ENCODE measurements at places on chromosomes 16 and 17.
A peak's percentile ranks its signal among the peaks of the same experiment; 100 is the strongest.

- no peak for DNase-seq
Measured at GRCh38 chr16:85220964-85221731, 108.9 kb upstream of the CIBAR2 start.

- no peak for DNase-seq
Measured at GRCh38 chr16:212999-213398, 16.2 kb downstream of the LUC7L start.

- DNase-seq = no peak
Measured at GRCh38 chr17:74011966-74012365, 191.5 kb upstream of the RPL38 start.

- DNase-seq = no peak
Measured at GRCh38 chr16:47304563-47304962, 156.3 kb downstream of the ITFG1 start.

GRCh38 chr16:12601290-12601900 lies 202.3 kb downstream of the CPPED1 start:
- no peak for DNase-seq

- no peak for DNase-seq
Measured at GRCh38 chr16:19861811-19862327, 22.8 kb downstream of the GPRC5B start.

DNA sequence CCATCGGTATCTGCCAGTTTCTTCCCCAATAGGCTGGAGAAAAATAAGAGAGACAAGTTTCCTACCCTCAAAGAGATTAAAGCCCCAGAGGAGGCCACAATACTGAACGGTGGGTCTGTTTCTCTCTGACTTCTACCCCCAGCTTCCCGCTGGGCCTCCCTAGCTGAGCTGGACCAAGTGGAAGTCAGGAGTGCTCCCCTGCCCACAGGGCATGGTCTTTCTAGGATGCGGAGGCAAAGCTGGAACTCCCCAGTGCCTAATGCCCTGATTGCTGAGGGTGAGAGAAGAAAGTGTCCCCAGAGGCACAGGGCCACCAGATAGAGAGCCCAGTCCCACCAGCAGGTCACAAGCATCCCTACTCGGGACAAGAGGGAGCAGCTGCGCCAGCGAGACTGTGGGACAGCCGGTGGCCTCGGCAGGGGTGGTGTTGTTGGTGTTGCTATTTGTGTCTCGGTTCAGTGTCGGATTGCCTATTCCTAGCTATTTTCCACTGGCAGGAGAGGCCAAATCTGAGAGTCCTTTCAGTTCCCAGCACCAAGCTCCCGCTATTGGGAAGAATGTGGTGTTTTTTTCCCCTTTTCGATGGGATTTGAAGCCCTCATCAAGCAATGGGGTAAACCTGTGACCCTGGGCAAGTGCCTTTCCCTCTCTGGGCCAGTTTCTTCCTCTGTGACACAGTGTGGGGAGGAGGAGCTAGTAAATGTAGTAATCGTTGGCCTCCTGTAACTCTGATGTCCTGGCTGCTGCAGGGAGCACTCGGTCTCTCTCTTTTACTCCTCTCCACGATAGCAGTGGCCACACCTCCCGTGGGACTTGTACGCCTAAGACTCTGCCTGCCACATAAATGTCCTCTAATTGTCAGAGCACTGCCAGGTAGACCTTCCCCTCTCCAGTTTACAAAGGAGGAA lies 22.5 kb upstream of the TBX2 start:
- DNase-seq = no peak

- DNase-seq = no peak
Measured at GRCh38 chr17:36610474-36610873, 9.1 kb downstream of the MRM1 start.

GRCh38 chr16:84925092-84925772 lies 86.1 kb downstream of the ZDHHC7 start:
- peak; percentile 77 for DNase-seq

DNA sequence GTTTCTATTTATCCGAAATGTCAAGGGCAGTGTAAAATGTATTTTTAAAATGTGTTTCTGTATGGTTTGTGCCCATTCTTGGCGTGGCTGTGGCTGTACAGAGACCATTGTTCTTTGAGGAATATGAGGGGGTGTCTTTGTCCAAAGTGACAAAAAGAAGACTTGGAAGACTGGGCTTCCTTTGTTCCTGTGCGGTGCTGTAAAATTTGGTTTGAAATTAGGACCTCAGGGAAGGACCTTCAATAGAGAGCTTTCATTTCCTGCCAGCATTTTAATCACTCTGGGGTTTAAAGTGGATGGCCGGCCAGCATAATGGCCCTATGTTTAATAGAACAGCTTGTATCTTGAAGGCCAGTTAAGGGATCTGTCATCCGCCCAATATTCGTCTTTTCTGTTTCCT lies 190.1 kb upstream of the TBX2 start:
- DNase-seq = no peak

GRCh38 chr17:74513987-74514631 lies 17.2 kb downstream of the CD300LB start:
- peak; percentile 23 for DNase-seq

- no peak for DNase-seq
Measured at GRCh38 chr17:73249700-73250099, 12.0 kb downstream of the CPSF4L start.

DNA sequence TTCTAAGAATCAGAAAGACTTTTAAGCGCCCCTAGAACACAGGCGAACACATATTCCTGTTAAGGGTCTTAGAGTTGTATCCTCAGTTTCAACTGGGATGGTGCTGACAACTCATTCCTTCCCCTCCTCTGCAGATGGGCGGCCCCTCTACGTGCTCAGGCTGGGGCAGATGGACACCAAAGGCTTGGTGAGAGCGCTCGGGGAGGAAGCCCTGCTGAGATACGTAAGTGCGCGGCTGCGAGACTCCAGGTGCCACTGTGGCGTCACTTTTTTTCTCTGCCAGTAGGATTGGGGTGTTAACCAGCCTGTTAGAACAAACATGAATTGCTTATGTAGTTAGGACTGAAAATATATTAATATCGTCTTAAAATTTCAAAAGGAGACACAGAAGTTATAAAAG lies 62.7 kb downstream of the SEC14L1 start:
- no peak for DNase-seq

GRCh38 chr16:12171206-12171605 lies 194.7 kb downstream of the SNX29 start:
- no peak for DNase-seq

- peak; percentile 69 for DNase-seq
Measured at GRCh38 chr16:9159839-9160550, 68.6 kb downstream of the HAPSTR1 start.

- DNase-seq = no peak
Measured at GRCh38 chr16:85353839-85354685, 241.8 kb upstream of the CIBAR2 start.

DNA sequence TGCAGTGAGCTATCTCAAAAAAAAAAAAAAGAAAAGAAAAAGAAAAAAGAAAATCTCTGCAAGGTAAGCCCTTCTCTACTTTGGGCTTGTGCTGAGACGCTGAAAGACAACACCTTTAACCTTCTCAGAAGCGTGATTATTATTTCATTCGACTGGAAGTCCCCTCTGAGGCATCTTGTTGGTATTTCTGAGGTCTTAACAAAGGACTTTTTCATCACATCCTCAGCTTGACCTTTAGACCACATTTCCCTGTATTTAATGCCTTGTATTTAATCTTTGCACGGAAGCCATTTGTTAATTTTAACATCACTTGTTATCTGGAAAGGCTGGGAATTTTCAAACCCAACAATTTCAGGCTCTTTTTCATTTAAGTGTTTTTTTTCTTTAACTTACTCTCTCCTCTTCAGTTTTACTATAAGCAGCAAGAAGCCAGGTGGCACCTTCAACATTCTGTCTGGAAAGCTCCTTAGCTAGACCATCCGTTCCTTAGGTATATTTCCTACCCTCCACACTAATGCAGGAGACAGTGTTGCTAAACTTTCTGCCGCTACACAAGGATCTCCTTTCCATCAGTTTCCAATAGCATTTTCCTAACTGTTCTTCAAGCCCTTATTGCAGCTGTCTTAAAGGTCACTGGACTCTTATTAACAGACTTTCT lies 10.3 kb downstream of the KCTD13 start:
- DNase-seq = no peak

- DNase-seq = no peak
Measured at GRCh38 chr17:82600731-82601446, 47.4 kb downstream of the WDR45B start.

Measured in HEK293T (cell line).